EH (cell line): ENCODE measurements at places on chromosomes 4 and X.

GRCh38 chr4:38202242-38202641 is 242.0 kb downstream of the PTTG2 start:
- DNase-seq: no peak

- DNase-seq: no peak
Observed at GRCh38 chr4:110781944-110782343, 159.1 kb upstream of the PITX2 start.

GRCh38 chr4:107570952-107571351 is 149.1 kb downstream of the PAPSS1 start:
- DNase-seq: no peak

DNA sequence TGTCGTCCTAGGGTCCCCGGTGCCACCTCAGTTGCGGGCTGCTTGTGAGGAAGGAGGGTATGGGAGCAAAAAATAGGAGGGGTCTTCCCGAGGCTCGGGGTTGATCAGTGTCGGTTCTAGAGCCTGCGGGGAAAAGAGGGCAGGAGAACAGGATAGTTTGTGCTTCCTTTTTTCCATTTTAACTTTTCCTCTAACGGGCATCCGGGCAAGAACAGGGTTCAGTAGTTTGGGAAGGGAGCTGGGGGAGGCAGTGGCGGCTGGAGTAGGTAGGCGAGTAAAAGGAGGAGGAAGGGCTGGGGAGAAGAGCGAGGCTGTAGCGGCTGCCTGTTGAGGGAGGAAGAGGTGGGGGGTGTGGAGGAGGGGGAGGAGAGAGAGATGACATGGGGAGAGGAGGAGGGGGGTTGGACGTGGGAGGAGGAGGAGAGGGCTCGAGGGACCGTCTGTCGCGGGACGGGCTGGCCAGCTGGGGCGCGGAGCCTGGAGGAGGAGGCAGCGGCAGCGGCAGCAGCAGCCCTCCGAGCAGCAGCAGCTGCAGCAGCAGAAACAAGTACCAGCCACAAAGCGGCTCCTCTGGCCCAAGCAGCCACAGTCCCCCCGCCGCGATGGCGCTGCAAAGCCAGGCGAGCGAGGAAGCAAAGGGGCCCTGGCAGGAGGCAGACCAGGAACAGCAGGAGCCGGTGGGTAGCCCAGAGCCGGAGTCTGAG is at the start of gene SLC16A2:
SLC16A2 (plus strand) TSS at position 458 of the 704 bp plus-strand sequence; CDS start at position 603, 145 bp downstream.
- peak; percentile 89 for DNase-seq

DNA sequence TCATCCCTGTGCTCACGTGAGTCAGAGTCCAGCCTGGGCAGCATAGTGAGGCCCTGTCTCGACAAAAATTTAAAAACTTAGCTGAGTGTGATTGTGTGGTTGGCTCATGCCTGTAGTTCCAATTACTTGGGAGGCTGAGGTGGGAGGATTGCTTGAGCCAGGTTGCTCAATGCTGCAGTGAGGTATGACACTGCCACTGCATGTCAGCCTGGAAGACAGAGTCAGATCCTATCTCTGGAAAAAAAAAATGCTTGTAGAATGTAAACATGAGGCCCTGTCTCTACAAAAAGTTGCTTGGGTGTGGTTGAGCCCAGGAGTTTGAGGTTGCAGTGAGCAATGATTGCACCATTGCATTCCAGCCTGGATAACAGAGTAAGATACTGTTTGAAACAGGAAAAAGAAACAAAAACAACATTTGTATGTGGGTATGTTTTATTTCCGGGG is 11.3 kb upstream of the YTHDC1 start:
- peak; percentile 81 for DNase-seq

DNA sequence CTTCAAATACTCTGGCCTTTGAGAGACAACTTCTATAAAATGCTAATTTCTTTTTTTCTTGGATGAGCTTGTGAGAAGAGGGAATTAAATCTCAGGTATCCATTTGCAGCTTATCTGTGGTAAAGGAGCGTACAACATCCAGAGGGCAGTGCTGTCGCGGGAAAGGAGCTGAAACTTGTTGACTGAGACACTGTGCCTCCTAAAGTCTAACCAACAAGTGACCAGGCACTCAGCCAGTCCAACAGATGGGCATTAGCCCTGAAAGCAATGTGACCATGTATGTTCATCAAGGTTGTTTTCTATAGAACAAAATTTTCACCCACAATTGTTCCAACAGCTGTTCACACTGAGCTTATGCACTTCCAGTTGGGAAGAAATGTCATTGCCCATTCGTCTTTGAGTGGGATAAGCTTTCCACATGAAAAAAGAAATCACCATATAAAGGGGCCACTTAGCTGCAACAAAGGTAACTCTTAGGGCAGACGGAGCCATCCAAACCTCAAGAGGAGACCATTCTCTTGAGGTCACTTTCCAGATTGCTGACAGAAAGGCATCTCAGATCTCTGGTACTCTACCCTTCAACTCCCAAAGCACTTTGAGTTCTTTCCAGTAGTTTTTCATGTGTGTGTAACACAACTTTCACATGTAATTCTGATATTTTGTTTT is 244.8 kb upstream of the NEIL3 start:
- no peak for DNase-seq

- no peak for DNase-seq
Observed at GRCh38 chr4:26856906-26857277, 3.7 kb upstream of the STIM2 start.

- DNase-seq: peak; percentile 2
Observed at GRCh38 chr4:175127314-175127713, 209.2 kb downstream of the ADAM29 start.

DNA sequence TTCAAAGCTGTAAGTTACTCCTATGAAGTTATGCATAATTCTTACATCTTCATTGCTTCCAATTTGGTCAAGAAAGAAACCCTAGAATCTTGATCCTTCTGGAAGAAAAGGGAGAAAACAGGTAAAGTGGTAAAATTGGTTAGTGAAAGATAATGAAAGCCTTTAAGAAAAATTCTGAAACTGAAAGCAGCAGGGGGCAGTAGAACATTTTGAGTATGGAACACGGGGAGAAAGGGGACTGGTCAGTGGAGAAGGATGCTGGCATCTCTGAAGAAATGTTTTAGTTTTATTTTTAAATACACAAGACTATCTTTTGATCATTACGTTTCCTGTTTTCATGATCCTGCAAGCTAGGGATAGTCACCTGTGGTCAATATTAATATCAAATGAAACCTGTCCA is 54.3 kb downstream of the SLIT2 start:
- peak; percentile 52 for DNase-seq

DNA sequence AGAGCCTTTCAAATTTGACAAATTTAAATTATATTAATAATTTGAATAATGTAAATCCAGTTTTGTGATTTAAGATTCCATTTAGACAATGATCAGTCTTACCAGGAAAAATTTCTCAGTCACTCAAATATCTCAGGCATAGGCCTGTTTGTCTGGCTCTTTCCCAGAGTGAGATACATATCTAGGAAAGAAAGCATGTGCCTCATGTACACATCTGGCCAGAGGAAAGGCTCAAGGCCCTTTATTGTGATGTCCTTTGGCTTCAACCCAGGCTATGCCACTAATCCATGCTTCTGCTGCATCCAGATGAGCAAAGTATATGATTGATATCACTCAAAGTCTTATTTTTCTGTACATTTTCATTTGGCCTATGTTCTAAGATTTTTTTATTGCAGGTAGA is 473.3 kb upstream of the ADGRL3 start:
- peak; percentile 37 for DNase-seq

GRCh38 chr4:138182838-138183426 is 59.2 kb downstream of the SLC7A11 start:
- DNase-seq: peak; percentile 62
